RCC 7860 (cell line): ENCODE measurements at places on chromosomes 13 and 19.

DNA sequence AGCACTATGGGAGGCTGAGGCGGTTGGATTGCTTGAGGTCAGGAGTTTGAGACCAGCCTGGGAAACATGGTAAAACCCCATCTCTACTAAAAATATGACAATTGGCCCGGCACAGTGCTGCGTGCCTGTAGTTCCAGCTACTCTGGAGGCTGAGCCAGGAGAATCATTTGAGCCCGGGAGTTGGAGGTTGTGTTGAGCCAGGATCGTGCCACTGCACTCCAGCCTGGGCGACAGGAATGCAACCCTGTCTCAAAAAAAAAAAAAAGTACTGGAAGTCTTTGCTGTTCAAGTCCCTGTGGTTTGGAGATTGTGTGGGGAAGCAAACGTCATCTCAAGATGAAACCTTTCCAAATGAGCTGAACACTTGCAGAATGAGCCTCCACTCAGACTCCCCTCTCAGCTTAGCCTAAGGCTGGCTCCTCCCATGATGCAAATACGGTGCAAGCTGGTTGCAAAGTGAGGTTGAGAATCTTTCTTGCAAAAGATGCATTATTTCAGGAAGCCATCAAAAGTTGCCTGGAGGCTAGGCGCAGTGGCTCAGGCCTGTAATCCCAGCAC, 46.2 kb downstream of the MYO9B start:
- DNase-seq, result no peak

DNA sequence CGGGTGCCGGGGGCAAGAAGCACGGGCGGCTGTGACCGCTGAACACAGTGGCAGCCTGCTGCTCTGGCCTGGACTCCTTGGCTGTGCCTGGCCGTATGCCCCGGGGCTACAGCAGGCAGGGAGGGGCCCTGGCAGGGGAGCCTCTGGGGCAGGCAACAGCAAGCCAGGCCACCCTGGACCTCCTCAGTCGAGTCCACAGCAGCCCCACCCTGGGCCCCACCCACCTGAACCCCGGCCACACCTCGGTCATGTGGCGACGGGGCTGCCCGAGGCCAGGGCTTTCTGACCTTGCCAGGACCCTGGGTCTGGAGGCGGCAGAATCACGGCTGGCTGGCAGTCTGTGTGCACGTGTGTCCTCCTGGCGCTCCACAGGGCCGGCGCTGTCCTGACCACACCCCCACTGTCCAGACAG, 8.7 kb downstream of the CILP2 start:
- no peak for DNase-seq

- no peak for DNase-seq
These were observed 1.2 kb downstream of the PSPC1 start for GRCh38 chr13:19781526-19781925.

DNA sequence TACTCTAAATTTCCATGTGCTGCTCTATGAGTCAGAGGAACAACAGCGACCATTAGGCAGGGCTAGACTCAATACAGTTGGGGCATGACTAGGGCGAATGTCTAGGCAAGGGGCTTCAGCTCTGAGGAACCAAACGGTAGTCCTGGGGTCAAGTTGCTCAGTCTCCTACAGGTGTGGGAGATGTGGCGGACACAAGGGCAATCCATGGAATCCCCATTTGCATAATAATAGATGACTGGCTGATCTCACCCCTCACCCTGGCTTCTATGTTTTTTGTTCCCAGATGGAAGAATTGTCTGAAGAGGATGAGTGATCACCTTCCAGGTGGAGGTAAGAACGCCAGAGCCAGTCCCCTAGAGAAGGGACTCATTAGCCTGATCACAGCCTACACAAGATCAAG, 1048.2 kb upstream of the MIR17HG start:
- no peak for DNase-seq

- DNase-seq, result no peak
These were observed 6.0 kb downstream of the SYCE2 start for GRCh38 chr19:12913011-12913561.

DNA sequence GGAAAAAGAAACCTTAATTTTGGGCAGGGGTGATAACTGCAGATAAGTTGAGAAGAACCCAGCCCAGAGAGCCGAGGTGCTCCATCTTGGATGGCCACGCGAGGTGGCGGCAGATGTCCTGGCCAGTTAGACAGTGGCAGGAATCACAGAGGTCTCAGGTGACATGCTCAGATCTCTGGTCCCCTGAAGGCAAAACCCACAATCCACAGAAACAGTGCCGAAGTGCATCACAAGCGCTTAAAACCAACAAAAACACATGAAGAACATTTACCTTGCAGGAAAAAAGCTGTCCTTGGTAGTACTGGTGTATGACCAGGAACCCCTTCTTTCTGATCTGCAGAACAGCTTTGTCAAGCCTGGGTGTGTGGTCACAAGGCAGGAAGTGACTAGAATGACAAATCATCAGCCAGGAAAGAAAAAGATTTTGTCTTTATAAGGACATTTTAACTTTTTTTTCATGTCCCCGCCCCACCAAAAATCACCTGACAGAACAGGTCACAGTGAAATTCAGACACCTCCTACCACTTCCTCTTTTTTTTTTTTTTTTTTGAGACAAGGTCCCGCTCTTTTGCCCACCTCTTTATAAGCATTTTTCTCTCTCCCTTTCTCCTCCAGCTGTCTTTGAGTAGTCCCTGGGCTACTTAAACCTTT, at the start of gene LCP1:
LCP1 (minus strand) TSS at position 338 of the 651 bp plus-strand sequence. CDS start 22,515 bp downstream, outside the sequence.
- peak; percentile 31 for DNase-seq

DNA sequence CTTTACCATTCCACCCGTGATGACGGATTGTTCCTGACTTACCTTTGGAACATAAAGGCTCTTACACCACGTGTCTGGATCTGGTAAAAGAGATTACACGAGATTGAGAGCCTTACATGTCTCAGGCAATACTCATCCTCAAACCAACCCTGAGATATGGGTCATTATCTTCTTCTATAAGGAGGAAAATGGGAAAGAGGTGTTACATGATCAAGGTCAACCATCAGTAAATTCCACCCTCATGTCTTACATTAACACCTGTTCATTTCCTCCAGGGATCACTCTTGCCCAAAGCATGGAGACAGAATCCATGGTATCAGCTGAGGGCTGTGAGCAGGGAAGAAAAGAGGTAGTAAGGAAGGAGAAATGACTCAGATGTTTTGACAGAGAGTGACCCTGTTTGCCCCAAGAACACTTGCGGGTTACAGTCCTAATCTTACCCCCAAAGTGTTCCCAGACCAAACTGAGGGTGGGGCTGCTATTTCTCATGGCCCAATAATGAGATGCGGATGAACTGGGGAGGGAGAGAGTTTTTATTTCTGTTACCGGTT, 19.6 kb downstream of the LILRB4 start:
- no peak for DNase-seq

GRCh38 chr19:5895890-5896289, 7.7 kb downstream of the NDUFA11 start:
- DNase-seq, result no peak

DNA sequence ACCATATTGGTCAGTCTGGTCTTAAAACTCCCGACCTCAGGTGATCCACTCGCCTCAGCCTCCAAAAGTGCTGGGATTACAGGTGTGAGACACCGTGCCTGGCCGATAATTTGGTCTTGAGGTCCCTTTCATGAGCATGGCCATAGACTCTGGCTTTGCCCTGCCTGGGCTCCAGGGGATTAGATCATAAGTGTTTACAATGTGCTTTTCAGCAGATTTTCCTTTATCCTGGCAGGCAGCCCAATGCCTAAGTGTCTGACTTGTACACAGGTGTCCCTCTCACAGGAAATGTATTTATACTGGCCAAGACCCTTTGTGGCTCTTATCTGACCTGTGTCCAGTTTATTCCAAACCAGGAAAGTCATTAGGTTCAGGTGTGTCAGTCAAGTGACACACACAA, 15.9 kb downstream of the BCAM start:
- DNase-seq, result no peak

- no peak for DNase-seq
These were observed 120.9 kb downstream of the NUFIP1 start for GRCh38 chr13:44868397-44868796.

DNA sequence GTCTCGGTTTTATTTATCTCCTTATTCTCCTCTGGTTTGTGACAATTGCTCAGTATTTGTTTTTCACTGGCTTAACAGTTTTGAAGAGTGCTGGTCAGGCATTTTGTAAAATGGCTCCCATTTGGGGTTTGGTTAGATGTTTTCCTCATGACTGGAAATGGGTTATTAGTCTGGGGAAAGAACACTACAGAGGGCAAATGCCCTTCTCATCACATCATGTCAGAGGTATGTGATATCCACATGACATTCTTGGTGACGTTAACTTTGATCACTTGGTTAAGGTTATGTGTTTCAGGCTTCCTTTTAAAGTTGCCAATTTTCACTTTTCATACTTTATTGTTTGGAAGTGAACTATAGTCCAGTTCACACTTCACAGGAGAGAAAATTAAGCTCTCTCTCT, 74.8 kb upstream of the KLHL1 start:
- peak; percentile 78 for DNase-seq

- no peak for DNase-seq
These were observed 4.3 kb upstream of the PTGER1 start for GRCh38 chr19:14479309-14479974.

DNA sequence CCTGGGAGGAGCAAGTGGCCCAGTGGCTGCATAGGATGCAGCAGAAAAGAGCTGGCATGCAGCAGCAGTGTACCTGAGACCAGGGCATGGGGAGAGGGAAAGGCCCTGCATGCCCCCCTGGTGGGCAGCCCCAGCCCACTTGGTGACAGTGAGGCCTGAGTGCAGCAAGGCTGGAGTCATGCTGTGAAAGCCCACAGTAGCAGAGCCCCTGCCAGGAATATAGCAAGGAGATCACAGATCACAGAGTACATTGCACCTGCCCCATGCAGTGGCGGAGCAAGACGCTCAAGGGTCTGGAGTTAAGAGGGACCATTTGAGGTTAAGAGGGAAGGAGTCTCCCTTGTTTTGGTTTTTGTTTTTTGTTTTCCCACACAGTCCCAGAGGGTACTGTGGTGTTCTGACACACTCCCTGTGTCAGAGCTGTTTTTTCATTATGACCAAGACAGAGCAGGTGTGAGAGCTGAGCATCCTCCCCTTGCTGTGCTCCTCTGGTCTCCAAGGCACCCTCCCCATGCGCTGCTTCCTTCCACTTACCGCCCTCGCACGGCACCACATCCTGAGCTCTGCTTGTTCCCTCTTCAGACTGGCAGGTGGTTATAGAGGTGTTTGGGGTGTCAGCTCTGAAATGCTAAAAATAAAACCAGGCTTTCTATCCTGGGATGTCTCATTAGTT, 85.0 kb upstream of the UBL3 start:
- no peak for DNase-seq

- DNase-seq, result no peak
These were observed 59.7 kb upstream of the UBL3 start for GRCh38 chr13:29909975-29910674.

DNA sequence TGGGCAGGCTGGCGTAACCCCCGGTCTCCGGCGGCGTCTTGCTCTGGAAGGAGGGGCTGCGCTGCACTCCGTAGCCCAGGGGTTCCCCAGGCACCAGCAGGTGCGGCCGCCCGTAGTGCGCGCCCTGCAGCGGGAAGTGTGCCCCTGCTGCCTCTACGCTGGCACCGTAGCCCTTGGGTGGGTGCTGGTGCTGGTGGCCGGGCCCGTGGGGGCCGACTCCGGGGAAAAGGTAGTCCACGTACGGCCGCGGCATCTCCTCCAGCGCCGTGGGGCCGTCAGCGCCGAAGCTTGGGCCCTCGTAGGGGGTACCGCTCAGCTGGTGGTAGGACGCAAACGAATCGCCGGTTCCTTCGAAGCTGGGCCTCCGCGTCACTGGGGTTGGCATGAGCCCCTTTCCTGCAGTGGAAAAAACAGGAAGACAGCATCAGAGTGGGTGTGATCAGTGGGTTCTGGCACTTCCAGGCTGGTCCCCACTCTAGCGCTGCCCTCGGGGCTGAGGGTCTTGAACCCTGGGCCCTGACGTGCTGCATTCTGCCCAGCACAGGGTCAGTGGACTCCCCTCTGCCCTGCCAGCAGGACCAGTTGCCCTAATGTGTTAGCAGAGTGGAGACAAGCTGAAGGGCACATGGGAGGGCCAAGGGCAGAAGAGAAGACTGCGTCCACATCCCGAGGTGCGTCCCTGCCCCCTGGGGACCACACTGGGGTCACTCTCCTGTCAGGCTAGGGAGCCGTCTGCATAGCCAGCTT, 72.3 kb downstream of the LATS2 start:
- DNase-seq, result no peak

- DNase-seq, result no peak
These were observed 25.0 kb upstream of the ZNRF4 start for GRCh38 chr19:5430237-5430636.

DNA sequence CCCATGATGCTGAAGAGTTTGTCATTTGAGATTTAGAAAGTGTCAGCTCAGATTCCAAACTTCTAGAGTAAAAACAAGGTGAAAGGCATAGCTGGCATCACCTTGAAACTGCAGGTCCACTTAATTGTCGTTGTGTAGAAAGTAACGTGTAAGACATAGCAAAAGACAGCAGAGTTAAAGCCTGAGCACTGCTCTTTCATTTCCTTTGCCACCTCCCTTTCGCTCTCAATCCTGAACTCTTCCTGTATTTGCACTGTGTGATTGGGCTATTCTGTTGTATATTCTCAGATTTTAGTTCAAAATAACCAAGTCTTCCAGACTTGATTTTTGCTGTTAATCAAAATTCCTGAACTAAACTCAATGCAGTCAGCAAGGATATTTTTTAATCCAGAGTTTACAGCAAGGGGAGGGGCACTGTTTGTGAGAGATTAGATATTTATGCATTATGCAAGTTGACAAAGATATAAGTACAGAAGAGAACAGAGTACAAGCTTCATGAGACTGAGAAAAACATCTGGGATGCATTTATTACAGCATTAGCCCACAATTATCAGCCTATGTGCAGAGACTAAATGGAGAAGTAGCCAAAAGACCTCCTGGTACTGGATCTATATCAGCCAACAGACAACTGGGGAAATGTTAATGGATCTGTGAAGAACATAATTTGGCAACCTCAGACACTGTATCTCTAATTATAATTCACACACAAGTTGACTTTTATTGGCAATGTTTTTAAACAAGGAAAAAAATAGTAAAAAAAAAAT, 328.6 kb downstream of the SUCLA2 start:
- no peak for DNase-seq
